ENCODE measurements at places on chromosomes 1 and 21. TPM values are rescaled to one million over a fixed set of nuclear protein-coding genes. Genes with fewer than 3 reads are reported as not detected.
A peak's percentile ranks its signal among the peaks of the same experiment; 100 is the strongest.

The CYP4A22 gene
- not detected for total RNA-seq

The STUM gene
- not detected for total RNA-seq

The FAM229A gene
- 1.4 TPM for total RNA-seq

The PPFIA4 gene
- 0.58 TPM for total RNA-seq

The KRTAP19-3 gene
- not detected for total RNA-seq

The TCHHL1 gene
- total RNA-seq: not detected

The LCE1F gene
- not detected for total RNA-seq

The TRPM2 gene
- total RNA-seq: not detected

The RGS13 gene
- total RNA-seq: not detected

The MOV10 gene
- 72.8 TPM for total RNA-seq

The MYBPH gene
- 0.13 TPM for total RNA-seq

GRCh38 chr1:159077120-159077961, 775 bp upstream of the AIM2 start:
- DNase-seq: no peak

DNA sequence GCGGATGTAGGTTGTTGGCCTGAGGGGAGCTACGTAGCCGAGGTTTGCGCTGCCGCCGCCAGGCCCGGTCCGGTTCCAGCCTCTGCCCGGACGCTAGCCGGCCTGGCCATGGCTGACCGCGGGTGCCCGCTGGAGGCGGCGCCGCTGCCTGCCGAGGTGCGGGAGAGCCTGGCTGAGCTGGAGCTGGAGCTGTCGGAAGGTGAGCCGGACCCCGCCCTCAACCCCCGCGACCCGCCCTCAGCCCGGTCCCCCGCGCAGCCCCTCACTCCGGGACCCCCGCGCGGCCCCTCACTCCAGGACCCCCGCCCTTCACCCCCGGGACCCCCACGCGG, 299 bp downstream of the DIP2A start:
- DNase-seq: no peak

DNA sequence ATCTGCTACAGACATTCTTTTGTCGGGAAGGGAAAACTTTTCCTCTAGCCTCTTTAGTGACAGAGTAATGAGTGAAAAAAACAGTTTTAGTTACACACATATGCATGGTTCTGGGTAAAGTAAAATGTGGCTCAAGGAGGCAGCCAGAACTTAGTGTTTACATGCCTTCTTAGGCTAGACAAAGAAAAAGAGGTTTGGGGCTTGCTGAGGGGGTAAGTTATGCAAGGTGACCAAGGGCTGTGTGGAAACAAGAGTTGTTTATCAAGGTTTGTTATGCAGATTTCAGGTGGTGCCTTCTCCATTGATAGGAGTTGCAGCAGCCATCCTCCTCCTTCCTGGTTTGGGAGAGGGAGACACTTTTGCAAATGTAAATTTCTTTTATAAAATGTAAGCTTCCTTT, 66.5 kb upstream of the RAB3GAP2 start:
- DNase-seq: no peak

- DNase-seq: no peak
Observed at GRCh38 chr1:6523566-6523965, 30.7 kb downstream of the NOL9 start.

DNA sequence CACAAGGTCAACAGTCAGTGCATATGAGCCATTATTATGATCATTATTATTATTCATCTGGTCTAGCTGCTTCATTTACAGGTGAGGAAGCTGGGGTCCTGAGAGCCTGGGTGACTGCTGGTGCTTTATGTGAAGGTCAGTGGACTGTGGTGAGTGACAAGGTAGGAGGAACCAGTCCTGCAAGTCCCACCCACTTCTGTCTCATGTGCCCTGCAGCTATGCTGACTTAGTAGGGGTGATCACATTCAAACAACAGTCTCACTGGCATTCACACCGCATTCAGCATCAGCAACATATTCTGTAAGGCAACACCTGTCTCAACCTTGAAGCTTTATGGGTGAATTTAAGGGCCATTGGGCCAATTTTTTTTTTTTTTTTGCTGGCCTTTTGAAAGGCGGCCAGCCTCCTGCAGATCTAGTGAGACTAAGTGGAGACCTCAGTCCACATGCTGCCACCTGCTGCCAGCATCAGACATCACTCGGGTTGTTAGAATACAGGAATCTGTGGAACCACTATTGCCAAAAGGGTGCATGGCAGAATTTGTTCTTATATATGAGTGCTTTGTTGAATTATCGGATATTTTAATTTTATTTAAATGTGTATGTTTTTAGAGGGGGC, 59.9 kb upstream of the CACNA1E start:
- peak; percentile 53 for DNase-seq

DNA sequence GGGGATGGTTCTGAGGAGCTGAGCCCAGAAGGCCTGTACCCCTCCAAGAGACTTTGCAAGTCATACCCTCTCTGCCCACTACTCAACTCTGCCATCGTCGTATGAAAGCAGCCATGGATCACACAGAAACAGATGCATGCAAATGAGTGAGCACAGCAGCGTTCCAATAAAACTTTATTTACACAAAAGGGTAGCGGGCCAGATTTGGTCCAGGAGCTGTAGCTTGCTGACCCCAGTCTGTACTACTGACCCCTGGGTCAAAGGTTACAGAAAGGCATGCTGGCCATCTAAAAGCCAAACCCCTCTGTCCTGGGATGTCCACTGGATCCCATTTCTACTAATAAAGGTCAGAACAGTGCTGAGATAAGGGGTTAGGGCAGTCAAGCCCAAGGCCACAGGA, 8.8 kb upstream of the AGTRAP start:
- no peak for DNase-seq

DNA sequence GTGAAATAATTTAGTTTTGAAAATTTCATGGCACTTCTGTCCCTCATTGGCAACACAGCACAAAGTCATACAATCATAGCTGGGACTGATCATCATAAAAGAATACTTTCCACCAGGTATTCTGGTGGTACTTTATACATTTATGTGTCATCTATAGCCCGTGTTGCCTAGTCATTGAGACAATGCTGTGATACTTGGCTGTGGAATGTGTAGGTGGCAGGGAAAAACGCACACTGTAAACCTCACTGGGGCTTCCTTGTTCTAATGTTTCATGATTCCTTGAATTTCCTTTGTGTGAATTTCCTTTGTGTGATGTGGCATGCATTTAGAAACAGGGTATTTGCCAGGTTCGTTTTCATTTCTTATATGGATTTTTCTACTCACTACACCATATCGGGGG, 118.3 kb downstream of the FMN2 start:
- DNase-seq: peak; percentile 18

DNA sequence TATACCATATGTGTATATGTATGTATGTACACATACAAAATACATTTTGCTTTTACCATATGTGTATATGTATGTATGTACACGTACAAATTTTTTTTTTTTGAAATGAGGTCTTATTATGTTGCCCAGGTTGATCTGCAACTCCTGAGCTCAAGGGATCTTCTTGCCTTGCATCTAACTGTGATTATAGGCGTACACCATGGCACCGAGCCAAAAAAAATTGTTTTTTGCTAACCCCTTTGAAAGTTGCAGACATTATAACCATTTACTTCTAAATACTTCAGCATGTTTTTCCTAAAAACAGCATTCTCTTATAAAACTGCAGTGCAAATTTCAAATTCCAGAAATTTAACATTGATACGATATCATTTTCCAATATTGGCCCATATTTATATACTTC, 147.0 kb downstream of the POU2F1 start:
- no peak for DNase-seq

- DNase-seq: no peak
Observed at GRCh38 chr1:154468535-154469250, 33.3 kb upstream of the TDRD10 start.

- peak; percentile 53 for DNase-seq
Observed at GRCh38 chr1:179953974-179954492, 577 bp upstream of the CEP350 start.

DNA sequence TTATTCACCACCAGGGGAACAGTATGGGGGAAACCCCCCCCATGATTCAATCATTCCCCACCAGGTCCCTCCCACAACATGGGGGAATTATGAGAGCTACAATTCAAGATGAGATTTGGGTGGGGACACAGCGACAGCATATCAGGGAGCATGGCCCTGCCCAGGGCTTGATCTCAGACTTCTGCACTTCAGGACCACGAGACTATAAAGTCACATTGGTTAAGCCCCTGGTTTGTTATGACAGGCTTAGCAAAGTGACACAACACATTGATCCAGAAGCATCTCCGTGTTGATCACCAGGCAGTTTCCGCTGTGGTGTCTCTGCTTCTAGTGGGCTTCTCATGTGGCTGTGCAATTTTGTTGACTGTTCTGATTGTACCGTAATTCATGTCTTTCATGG, 312.7 kb upstream of the C1orf174 start:
- DNase-seq: no peak

- DNase-seq: no peak
Observed at GRCh38 chr1:19414515-19415121, 70.7 kb downstream of the CAPZB start.

All from HFFc6 (cell line).